Fibroblast of skin of right biceps (primary cell): ENCODE measurements at places on chromosomes 1 and 21.

DNA sequence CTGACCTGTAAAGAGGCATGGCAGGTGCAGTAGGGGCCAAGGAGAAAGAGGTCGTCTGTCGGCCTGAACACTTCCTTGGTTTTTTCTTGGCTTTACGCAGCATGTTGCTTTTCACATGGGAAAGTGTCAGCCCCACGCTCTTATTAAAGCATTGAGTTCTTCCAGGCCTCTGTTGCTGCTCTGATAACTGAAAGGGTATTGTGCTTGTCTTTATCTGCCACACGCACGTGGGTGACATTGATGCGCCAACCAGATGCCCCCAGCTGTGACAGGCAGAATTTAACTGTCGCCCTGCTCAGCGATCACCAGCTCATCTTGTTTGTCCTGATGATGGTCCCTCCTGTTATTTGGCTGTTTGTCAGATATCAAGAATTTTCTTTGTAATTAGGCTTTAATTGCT is 76.5 kb downstream of the GALNT2 start:
- no peak for DNase-seq

GRCh38 chr1:154747380-154747739 is 122.7 kb downstream of the KCNN3 start:
- DNase-seq, result no peak

DNA sequence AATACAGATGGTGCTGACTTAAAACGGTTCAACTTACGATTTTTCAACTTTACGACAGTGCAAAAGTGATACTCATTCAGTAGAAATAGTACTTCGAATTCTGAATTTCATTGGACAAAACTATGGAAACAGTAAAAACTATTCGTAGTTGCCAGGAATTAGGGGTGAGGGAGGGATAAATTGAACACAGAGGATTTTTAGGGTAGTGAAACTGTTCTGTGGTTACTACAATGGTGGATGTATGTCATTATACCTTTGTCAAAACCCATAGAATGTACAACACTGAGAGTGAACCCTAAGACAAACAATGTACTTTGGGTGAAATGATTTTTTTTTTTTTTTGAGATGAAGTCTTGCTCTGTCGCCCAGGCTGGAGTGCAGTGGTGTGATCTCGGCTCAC is 7.5 kb downstream of the DDR2 start:
- no peak for DNase-seq

- no peak for DNase-seq
These were observed 1.1 kb downstream of the ERO1B start for GRCh38 chr1:236280438-236281197.

- DNase-seq, result no peak
These were observed 229.5 kb downstream of the PAPPA2 start for GRCh38 chr1:176692431-176692830.

GRCh38 chr1:162703708-162704107 is 71.4 kb downstream of the DDR2 start:
- DNase-seq, result peak; percentile 70

DNA sequence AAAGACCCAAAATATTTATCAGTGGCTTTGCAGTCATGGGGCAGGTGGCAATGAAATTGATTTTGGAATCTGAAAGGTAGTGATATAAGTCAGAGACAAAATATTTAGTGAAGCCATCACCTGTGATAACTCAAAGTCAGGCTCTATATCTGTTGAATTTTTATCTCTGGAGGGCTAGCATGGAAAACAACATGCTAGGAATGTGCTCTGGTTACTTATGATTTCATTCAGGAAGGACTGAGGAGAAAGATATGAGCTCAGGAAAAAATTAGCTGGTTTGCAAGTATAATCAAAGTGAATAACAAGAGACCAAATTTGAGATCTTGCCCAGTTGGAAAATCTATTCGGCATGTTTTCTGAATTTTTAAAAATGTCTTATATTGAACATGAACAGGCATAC is 364.6 kb upstream of the LRRC7 start:
- DNase-seq, result no peak

GRCh38 chr1:239826211-239826610 is 265.5 kb upstream of the FMN2 start:
- no peak for DNase-seq
